ENCODE measurements at places on chromosomes 12 and 14.

- no peak for DNase-seq
Measured at GRCh38 chr14:31877255-31877798, 199.8 kb upstream of the ARHGAP5 start.

DNA sequence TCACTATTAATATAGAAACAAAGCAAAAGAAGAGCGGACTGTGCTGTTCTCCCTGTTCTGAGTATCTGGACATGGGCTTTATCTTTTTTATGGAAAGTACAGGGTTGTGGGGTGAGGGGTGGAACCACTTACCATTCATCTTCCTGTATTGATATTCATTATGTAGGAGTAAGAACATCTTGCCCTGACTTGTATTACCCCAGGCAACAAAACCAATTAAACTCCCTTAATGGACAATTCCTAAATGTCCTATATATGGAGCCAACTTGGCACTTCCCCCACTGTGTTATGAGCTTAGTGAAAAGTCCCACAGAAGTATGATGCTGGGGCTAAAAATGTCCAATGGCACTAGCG lies 139.9 kb upstream of the KRR1 start:
- peak; percentile 16 for DNase-seq

DNA sequence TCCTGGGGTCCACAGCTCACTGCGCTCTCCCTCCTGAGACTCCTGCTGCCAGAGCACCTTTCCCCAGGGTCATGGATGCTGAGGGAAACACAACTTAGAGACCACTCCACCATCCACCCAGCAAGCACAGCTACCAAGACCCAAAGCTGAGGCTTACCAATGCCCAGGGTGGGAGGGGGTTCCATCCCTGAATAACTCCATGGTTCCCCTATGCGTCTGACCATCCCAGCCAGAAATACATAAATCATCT lies 36.3 kb downstream of the DAD1 start:
- no peak for DNase-seq

GRCh38 chr12:26821212-26821701 lies 11.7 kb downstream of the ITPR2 start:
- no peak for DNase-seq

- no peak for DNase-seq
Measured at GRCh38 chr12:46663318-46663717, 162.5 kb downstream of the SLC38A4 start.

DNA sequence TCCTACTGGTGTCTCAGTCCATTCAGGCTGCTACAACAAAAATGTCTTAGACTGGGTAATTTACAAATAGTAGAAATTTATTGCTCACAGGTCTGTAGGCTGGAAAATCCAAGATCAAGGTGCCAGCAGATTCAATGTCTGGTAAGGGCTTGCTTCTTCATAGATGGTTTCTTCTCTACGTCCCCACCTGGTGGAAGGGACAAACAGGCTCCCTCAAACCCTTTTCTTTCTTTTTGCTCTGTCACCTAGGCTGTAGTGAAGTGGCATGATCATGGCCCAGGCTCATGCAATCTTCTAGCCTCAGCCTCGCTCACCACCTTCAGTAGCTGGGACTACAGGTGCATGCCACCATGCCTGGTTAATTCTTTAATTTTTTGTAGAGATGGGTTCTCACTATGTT lies 106.8 kb upstream of the RPH3A start:
- peak; percentile 16 for DNase-seq

DNA sequence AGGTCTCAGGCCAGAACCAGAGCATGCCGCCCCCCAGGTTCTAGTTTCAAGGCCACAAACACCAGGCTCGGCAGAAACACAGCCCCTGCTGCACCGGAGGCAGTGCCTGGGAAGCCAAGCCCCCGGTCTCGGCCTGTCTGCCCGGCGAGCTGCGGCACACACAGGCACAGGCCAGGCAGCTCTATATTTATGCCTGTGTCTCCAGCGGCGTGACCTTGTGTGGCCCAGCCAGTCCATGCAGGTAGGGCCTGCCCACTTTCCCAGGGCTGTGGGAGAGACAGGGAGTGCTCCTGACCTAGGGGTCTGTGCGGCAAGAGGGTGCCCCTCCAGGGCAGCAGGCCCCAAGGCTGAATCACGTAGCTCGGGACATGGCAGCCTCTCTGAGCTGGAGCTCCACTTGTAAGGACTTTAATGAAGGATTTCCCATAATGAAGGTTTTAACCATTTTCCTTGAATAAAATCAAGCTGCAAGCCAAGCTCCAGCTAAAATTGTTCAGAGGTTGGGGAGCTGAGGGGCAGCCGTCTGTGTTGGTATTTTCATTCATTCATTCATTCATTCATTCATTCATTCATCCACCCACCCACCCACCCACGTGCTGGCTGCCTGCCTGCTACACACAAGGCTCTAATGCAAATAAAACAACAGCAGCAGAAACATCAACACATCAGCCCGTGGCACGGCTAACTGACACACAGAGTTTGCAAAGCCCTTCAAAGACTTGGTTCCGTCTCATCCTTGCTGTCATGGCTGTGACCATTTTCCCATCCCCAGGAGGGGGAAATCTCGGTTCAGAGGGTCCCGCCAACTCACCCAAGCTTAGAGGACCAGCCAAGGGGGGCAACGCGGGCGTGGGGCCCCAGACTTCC lies 92.0 kb downstream of the RFLNA start:
- no peak for DNase-seq

- DNase-seq = no peak
Measured at GRCh38 chr12:95323212-95323611, 105.6 kb downstream of the VEZT start.

DNA sequence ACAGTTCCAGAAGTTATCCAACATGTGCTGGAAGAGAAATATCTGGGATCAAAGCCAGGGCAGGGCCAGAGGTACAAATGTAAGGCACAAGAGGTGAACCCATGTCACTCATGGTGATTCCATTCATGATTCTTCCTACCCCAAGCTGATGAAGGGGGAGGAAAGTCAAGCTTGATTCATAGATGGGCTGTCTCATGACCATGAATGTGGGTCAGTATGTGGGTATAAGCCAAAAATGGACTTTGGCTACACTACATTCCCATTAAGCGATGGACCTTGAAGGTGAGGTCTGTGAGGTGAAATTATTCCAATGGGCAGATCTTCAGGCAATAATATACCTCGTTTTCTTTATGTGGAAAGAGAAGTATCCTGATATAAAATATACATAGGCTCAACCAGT lies 217.1 kb downstream of the BTG1 start:
- DNase-seq = no peak
